ENCODE measurements at places on chromosomes 16 and 17.

DNA sequence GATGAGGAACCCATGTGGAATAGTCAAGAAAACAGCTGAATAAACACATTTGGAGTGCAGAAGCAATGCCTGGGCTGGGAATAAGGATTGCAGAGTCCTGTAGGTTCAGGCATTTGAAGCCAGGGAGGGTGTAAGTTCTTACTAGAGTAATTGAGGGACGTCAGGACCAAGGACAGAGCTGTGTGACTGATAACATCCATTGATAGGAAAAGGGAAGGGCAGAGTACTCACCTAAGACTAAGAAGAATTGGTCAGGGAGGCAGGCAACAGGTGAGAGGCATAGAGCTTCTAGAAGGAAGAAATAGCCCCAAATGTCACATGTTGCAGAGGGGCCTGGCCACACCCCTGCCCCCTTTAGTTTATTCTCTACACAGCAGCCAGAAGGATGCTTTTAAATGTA, 79.8 kb upstream of the TMEM132E start:
- DNase-seq, result no peak

GRCh38 chr17:334974-335481, 17.6 kb downstream of the RPH3AL start:
- DNase-seq, result peak; percentile 7

DNA sequence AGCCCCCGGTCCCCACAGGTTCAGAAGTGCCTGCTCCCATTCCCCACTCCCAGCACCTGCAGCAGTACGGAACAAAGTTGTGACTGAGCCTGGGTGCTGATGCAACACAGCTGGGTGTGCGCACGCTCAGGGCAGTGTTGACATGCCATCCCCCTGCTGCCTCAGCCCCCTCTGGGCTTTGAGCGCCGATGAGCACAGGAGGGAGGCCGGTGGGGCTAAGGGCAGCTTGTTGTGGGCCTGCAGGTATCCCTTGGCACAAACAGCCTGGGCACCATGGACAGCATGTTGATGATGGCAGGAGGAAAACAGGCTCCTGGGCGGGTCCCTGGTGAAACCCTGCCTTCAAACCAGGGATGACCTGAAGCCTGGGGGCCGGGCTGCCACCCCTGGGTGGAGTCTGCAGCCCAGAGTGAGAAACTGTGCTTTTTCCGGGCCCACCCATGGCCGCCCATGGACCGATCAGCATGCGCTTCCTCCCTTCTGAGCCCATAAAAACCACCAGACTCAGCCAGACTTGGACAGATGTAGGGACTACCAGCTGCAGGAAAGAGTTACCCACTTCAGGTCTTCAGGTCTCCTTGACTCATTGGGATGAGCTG, 175.5 kb downstream of the PHKB start:
- DNase-seq, result no peak

DNA sequence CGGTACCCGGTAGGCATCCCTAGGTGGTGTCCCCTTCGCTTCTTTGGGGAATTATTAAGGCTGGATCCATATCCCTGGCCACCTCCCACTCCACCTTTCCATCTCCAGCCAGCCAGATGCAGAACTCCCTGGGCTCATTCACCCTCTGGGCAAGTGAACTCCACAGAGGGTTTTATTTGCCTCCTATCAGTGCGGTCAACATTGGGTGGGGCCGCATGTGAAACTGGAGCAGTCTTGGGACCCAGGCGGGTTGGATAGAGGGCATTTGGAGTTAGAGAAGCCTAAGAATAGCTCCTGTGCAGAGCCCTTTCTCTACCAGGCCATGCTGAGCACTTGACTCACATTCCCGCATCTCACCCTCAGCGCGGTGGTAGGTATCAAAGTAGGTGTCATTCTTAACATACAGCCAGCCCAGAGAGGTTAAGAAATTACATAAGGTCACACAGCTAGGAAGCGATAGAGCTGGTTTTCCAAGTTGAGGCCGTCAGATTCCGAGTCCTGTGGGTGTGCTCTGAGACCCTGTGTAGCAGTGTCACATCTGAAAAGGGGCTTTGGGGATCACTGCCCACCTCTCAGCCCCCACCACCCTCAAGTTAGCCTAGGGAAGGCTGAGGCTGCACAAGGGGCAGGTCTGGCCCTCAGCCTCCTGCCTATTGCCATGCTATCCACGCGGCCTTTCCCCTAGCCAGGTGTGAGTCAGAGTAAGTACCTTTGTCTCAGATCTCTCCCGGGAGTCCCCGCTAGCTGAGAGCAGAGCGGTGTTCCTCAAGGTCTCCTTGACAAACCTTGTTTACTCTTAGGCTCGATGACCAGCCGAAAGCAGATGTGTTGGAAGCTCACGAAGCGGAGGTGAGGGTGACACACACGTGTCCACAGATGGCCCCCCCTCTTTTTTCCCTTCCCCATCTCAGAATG, 26.9 kb upstream of the LGALS9 start:
- DNase-seq, result no peak

- no peak for DNase-seq
Measured at GRCh38 chr17:80990921-80991644, 558 bp upstream of the CHMP6 start.

- no peak for DNase-seq
Measured at GRCh38 chr17:53227514-53227913, 595.2 kb upstream of the KIF2B start.

GRCh38 chr16:56849690-56850680, 15.0 kb upstream of the SLC12A3 start:
- no peak for DNase-seq

DNA sequence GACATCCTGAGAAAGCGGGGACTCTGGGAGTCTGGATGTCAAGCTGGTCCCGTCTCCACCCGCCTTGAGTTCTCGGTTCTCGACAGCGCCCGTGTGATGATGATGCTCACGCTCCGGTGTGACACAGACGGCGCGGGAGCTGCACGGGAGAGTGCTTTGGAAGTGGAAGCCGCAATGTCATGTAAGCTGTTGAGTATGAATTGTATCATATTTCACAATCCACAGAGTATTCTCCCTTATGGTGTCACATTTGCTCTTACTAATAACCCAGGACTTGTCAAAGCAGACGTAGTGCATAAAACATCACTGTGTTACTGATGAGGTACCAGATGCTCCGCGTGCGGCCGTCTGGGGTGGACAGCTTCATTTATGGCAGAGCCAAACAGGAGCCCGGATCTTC, 217.5 kb upstream of the CHMP6 start:
- DNase-seq, result no peak

GRCh38 chr16:23060458-23061320, 88.6 kb downstream of the USP31 start:
- DNase-seq, result peak; percentile 63

DNA sequence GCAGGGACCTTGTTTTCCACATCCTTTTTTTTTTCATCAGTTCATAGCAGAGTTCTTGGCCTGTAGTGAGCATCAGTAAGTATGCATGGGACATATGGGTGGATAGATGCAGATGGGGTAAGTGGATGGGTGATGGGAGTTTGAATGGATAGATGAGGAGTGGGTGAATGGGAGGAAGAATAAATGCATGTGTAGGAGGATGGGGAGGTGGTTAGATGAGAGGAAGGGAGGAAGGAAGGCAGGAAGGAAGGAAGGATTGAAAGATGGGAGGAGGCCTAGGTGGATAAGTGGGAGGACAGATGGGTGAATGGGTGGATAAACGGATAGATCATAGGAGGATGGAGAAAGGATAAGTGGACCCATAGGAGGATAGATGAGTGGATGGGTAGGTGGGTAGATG, 3.9 kb upstream of the BEAN1 start:
- no peak for DNase-seq

DNA sequence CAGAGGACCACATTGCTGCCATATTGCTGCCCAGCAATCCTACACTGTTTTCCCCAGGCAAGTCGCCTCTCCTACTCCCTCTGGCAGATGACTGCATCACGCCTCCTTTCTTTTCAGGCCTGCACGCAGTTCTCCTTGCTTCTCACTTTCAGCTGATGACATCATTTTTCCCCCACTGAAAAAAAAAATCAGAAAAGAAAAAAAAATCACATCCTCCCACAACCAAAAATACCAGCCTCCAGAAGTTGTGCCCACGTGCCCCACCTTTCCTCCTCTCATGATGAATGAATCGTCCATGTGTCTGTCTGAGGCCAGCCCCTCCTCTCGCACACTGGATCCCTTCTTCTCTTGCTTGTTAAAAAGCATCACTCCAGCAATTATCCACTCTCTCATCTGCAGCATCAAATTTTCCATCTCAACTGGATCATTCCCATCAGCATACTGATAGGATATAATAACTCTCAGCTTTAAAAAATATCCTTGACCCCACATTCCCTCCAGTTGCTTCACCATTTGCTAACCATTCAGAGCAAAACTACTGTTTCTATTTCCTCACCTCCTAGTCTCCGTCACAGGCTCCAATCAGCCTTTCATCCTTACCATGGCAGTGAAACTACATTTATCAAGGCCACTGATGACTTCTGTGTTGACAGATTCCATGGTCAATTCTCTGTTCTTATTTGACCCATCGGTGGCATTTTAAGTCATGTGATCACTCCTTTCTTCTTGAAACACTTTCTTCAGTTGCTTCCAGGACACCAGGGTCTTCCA, 30.1 kb upstream of the DYNLL2 start:
- DNase-seq, result no peak

DNA sequence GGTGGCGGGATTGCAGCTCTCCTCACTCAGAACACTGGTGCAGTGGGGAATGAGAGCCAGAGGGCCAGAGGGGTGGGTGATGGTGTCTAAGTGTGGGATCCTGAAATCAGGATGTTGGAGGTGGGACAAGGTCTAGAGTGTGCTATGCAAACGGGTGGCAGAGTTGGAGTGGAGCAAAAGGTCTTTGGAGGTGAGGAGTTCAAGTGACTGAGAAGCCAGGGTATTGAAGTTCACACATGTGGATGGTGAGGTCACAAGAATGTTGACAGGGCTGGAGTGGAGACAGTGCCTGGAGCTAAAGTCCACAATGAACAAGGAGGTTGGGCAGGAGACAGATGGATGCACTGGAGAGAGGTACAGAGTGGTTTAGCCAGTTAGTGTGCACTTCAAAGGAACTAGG, 38.3 kb upstream of the MAP3K14 start:
- no peak for DNase-seq

DNA sequence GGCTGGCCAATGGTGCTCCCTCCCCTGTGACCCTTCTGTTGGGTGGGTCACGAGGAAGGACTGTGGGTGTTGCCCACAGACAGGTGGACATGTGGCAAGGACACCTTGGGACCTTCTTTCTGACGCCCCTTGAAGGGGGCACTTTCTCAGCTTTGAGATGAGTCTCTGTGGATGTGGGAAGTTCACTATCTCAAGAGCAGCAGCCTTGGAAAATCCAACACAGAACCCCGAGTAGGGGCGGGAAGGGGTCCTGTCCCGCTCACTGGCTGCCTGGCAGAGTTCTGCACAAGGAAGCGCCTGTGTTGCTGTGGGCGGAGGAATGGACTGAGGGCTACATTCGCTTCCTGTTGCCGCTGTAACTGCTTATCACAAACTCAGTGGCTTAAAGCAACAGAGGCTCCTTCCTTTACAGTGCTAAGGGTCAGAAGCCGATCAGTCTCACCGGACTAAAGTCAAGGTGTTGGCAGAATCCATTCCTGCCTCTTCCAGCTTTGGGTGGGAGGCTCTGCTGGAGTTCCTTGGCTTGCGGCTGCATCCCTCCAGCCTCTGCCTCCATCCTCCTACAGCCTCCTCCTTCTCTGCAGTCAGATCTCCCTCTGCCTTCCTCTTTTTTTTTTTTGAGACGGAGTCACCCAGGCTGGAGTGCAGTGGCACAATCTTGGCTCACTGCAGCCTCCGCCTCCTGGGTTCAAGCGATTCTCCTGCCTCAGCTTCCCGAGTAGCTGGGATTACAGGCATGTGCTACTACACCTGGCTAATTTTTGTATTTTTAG, 305.2 kb downstream of the SEC14L1 start:
- DNase-seq, result no peak

- no peak for DNase-seq
Measured at GRCh38 chr17:62656446-62656845, 29.0 kb downstream of the MRC2 start.

DNA sequence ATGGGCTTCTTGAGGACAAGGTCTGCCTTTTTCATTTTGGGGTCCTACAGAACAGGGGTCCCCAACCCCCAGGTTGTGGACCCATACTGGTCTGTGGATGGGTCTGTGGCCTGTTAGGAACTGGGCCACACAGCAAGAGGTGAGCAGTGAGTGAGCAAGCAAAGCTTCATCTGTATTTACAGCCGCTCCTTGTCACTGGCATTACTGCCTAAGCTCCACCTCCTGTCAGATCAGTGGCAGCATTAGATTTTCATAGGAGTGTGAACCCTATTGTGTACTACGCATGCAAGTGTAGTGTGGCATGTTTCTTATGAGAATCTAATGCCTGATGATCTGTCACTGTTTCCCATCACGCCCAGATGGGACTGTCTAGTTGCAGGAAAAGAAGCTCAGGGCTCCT, 33.9 kb downstream of the ERN1 start:
- DNase-seq, result no peak

GRCh38 chr17:557371-557770, 157.3 kb downstream of the VPS53 start:
- DNase-seq, result no peak

GRCh38 chr16:84040823-84041820, 1.5 kb downstream of the SLC38A8 start:
- DNase-seq, result no peak

DNA sequence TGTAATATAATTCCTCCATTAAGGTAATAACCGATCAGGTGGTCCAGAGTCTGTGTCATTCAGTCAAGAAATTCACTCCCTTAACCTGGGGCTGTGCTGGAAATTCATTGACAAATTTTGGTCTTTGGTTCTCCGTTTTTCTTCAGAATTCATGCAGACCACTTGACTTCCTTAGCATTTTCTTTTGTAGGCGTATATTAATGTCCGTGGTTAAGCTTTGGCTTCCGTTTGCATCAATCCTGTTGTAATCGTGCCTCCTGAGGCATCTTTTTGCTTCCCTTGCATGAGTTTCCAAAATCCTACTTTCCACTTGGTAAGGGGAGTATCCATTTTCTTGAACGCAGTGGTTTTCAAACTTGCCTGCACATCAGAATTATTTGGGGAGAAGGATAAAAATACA, 9.0 kb downstream of the LRRC37B start:
- DNase-seq, result no peak

DNA sequence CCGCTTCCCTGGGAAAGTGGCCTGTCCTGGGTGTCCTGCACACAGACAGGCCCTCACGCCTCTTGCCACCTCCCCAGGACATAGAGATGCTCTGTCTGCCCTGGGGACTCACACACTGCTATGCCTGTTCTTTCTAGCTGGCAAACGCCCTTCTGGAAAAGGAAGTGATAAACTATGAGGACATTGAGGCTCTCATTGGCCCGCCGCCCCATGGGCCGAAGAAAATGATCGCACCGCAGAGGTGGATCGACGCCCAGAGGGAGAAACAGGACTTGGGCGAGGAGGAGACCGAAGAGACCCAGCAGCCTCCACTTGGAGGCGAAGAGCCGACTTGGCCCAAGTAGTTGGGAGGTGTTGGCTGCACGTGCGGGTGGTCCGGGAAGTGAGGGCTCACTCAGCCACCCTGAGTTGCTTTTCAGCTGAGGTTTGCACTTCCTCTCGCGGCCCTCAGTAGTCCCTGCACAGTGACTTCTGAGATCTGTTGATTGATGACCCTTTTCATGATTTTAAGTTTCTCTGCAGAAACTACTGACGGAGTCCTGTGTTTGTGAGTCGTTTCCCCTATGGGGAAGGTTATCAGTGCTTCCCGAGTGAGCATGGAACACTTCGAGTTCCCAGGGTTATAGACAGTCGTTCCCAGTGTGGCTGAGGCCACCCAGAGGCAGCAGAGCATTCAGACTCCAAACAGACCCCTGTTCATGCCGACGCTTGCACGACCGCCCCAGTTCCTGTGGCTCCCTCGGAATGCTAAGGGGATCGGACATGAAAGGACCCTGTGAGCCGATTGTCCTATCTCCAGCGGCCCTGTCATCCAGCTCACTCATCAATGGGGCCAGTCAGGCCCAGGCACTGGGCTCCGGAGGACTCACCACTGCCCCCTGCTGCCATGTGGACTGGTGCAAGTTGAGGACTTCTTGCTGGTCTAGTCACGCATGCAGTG, 3.5 kb upstream of the RPL13 start:
- peak; percentile 92 for DNase-seq
